ENCODE measurements at places on chromosomes 11 and 22.

- DNase-seq: no peak
Observed at GRCh38 chr22:46842606-46843005, 80.2 kb downstream of the TBC1D22A start.

- DNase-seq: no peak
Observed at GRCh38 chr11:118618991-118619375, 11.6 kb downstream of the PHLDB1 start.

DNA sequence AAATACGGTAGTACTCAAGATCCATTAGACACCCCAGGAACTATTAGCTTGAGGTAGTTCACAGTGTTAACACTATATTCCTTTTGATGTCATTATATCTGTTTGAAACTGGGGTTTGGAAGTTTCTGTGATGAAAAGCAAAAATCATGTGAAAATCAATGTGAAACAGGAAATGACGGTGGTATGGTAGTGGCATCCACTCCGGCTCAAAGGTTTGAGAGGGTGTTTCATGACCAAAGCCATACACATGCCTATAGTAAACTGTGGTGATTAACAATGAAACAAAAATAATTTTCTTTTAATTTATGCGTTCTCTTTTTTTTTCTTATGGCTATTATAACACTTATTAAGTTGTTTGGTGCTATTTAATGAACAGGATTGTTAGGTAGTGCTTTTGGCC lies 10.9 kb downstream of the RAB38 start:
- DNase-seq: no peak

- DNase-seq: no peak
Observed at GRCh38 chr22:22401381-22401780, 107.2 kb downstream of the ZNF280B start.

DNA sequence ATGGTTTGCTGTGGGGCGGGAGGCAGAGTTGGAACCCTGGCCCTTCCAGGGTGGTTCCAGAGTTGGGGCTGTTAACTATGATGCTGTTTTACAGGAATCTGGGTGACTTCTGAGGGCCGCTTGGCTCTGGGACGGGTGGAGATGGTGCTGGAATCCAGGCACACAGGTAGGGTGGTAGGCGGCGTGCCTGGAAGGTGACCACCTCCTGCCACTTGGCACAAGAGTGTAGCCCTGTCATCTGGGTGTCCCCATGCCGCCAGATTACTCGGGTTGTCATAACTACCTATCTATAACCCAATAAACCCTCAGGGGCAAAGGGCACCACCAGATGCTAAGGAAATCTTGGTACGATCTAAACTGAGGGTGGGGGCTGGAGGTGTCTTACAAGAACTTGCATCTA lies 1.3 kb downstream of the CARS1 start:
- DNase-seq: no peak

GRCh38 chr22:20062766-20063083 lies 17.3 kb upstream of the DGCR8 start:
- DNase-seq: no peak

GRCh38 chr11:19664886-19665548 lies 47.6 kb upstream of the NAV2 start:
- DNase-seq: no peak

DNA sequence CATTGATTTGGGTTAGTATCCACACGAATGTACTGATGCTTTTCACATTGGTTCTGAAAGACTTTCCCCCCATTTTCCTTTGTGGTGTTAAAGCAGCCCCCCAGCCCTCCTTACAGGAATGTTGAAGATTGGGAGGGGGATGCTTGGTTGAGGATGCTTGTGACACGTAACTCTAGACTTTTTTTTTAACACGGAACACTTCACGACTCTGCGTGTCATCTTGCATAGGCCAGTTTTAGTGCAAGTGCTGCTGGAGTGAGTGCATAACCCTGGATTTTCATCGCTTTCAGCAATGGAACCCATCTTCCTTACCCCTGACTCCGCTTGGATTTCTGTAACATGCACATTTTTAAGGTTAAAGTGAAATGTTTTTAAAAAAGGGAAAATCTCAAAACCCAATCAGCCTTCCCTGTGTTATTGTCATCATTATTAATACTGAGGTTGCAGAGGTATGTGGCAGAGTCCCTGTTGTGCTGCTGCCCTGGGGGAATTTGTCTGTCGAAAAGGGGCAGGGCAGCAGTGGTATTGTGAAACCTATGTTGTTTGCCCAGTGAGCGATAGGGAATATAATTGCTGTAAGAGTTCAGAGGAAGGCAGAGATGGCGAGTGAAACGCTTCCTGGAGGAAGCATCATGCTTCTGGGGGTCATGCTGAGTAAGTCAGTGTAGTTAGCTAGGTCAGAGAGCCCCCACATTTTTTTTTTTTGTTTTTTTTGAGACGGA lies 12.1 kb downstream of the CECR2 start:
- DNase-seq: no peak

DNA sequence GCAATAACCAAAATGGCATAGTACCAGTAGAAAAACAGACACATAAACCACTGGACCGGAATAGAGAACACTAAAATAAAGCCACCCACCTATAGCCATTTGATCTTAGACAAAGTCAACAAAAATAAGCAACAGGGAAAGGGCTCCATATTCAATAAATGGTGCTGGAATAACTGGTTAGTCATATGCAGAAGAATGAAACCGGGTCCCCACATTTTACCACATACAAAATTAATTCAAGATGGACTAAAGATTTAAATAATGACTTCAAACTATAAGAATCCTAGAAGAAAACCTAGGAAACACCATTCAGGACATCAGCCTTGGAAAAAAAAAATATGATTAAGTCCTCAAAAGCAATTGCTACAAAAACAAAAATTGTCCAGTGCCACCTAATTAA lies 30.1 kb upstream of the NOX4 start:
- no peak for DNase-seq

GRCh38 chr22:38176170-38176741 lies 5.4 kb downstream of the PLA2G6 start:
- DNase-seq: peak; percentile 40

DNA sequence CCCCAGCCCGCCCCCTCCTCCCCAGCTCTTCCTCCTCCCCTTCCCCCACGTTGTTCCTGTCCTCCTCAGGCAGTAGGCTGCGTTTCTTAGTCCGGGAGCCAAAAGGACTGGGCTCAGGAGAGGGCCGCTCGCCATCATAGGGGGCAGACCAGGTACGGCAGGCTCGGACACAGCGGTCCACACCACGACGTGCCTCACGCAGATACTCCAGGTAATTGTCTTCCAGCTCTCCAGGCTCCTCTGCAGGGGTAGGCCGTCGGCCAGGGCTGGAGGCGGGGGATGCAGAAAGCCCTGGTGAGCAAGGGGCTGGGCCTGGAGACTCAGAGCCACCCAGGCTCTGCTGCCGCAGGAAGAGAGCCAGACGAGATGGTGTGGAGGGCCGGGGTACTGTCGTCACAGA lies 12.4 kb downstream of the C11orf42 start:
- no peak for DNase-seq

DNA sequence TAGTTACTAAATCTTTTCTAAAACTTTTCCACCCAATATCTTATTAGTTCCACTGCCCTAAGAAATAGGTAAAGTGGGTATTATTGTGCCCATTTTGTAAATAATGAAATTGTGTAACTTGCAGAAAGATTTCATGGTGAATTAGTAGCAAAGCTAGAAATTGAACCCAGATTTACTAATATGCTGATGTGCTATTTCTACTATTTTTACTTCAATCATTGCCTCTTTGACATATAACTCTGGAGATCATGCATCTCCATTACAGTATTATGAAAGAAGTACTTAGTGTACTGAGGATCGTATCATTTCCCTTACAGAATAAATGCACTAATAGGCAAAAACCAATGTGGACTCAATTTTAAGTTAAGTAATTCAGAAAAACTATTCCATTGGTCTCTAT lies 119.0 kb downstream of the CSTPP1 start:
- DNase-seq: no peak

DNA sequence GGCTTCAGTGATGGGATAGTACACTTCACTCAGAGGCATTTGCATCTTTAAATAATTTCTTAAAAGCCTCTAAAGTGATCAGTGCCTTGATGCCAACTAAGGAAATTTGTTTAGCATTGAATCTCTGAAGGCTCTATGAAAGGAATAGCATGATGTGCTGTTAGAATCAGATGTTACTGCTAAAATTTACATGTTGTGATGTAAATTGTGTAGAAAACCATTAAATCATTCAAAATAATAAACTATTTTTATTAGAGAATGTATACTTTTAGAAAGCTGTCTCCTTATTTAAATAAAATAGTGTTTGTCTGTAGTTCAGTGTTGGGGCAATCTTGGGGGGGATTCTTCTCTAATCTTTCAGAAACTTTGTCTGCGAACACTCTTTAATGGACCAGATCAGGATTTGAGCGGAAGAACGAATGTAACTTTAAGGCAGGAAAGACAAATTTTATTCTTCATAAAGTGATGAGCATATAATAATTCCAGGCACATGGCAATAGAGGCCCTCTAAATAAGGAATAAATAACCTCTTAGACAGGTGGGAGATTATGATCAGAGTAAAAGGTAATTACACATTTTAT lies 4.6 kb downstream of the MALAT1 start:
- DNase-seq: no peak

- no peak for DNase-seq
Observed at GRCh38 chr11:3201112-3201581, 17.5 kb downstream of the MRGPRG start.

- DNase-seq: no peak
Observed at GRCh38 chr22:48537343-48537680, 1290.4 kb downstream of the BRD1 start.

- no peak for DNase-seq
Observed at GRCh38 chr11:77557553-77557952, 32.2 kb upstream of the AQP11 start.

- no peak for DNase-seq
Observed at GRCh38 chr22:45908961-45909360, 68.0 kb downstream of the WNT7B start.

GRCh38 chr11:69637941-69638871 lies 2.8 kb upstream of the CCND1 start:
- DNase-seq: no peak

DNA sequence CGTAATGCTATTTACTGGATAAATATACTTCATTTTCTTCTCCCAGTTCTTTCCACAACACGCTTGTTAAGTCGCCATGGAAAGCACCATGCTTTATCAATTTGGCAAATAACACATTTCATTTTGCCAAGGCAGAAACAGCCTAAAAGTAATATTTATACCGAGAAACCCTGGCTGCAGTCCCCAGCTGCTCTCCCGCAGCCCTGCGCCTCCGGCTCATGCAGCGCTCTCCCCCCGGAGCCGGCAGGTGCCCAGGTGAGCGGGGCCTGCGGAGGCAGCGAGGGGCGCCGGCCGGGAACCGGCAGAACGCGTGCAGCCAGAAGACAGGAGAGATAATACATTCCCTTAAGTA lies 681 bp upstream of the ARHGEF12 start:
- no peak for DNase-seq

DNA sequence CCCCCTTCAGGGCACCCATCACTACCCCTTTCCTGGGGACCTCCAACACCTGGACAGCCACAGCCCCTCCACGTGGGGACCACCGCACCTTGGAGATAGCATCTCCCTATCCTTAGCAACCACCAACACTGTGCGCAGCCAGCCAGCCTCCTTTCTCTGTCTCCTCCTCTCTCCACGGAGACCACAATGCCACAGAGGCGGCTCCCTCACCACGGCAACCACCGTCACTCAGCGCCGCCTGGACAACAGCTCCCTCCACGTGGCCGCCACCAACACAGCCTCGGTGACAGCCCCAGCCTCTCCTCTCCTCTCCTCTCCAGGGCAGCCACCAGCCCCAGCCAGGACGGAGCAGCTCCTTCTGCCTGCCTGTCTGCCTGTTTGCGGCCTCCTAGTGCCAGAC lies 10.5 kb downstream of the ELFN2 start:
- no peak for DNase-seq

- no peak for DNase-seq
Observed at GRCh38 chr22:49207008-49208003, 620.4 kb downstream of the BRD1 start.

DNA sequence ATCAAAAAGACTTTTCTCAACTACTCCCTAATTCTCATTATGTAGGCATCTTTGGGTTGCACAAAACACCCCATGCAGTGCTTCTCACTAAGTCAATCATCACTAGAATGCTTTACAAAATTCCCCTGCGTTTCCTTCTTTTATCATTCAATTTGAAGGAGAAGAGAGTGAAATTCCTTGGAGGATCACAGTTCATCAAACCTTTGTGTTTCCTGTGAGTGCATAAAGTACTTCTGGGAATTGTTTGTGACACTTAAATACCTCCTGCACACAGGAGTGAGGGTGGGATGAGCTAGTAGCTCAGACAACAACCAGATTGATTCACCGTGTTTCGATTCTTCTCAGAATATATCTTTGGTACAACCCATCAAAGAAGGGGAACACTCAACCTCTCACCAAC lies 3.7 kb upstream of the OR5AR1 start:
- no peak for DNase-seq
